Liver (tissue), 10 donors: ENCODE measurements at places on chromosomes 4 and X.

DNA sequence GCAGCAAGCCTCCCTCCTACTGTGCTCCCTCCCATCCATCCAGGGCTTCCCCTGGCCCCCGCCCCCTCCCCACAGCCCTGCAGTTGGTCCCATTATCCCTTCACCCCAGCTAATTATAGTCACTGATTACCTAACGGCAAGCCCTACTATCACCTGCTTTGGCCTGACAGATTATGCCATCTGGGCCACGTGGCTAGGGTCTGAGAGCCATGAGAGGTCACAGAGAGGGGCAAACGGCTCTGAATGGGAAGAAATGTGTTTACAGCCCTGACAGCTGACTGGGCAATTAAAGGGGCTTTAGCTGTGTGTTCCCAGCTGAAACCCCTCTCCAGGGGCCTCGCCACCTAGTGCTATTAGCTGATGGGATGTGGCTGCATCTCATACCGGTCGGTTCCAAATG, 134.4 kb upstream of the CPEB2 start:
- H3K27ac ChIP-seq = peak overlapping the region; percentile 61
- no peaks in the 10 kb centered on the region for H3K36me3 ChIP-seq

DNA sequence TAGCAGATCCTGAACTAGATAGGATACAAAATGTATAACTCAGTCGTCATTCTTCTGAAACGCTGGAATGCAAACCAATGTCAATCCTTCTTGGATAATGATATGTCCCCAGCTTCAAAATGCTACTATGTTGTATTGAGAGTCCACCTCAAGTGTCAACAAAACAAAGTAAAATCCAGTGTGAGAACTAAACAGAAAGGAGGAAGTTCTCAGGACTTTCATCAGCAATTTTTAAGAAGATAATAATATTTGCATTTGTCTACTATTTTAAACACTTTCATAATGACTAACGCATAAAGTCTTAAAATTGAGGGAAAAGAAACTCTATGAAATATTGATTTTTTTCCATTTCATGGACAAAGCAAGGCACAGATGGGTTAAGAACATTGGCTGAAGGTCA, 36.3 kb downstream of the SOD3 start:
- H3K36me3 ChIP-seq = peaks cover 35% of the 10 kb centered on the region
- H3K4me1 ChIP-seq = no peaks in the 10 kb centered on the region
- no peak for DNase-seq
- H3K27me3 ChIP-seq = no peaks in the 10 kb centered on the region

DNA sequence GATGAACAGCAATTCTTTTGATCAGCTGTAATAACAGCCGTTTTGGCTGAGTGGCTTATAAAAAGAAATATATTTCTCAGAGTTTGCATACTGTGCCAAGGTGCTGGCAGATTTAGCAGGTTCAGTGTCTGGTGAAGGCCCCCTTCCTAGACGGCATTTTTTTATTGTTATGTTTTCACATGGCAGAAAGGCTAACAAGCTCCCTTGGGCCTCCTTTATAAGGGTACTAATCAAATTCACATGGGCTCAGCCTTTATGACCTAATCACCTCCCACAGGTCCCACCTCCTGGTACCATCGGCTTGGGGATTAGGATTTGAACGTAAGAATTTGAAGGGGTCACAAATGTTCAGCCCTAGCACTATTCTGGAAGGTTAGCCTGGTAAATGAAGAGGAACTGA, 431.9 kb downstream of the SPOCK3 start:
- no peaks in the 10 kb centered on the region for H3K36me3 ChIP-seq
- no peaks in the 10 kb centered on the region for H3K27me3 ChIP-seq
- no peaks in the 10 kb centered on the region for H3K4me1 ChIP-seq
- no peak for DNase-seq
- H3K4me3 ChIP-seq = no peak overlapping the region

- no peak overlapping the region for H3K27ac ChIP-seq
- H3K27me3 ChIP-seq = no peaks in the 10 kb centered on the region
- DNase-seq = no peak
- H3K36me3 ChIP-seq = peaks cover 20% of the 10 kb centered on the region
- H3K4me1 ChIP-seq = no peaks in the 10 kb centered on the region
Measured at GRCh38 chr4:38034986-38035882, 75.0 kb downstream of the PTTG2 start.

DNA sequence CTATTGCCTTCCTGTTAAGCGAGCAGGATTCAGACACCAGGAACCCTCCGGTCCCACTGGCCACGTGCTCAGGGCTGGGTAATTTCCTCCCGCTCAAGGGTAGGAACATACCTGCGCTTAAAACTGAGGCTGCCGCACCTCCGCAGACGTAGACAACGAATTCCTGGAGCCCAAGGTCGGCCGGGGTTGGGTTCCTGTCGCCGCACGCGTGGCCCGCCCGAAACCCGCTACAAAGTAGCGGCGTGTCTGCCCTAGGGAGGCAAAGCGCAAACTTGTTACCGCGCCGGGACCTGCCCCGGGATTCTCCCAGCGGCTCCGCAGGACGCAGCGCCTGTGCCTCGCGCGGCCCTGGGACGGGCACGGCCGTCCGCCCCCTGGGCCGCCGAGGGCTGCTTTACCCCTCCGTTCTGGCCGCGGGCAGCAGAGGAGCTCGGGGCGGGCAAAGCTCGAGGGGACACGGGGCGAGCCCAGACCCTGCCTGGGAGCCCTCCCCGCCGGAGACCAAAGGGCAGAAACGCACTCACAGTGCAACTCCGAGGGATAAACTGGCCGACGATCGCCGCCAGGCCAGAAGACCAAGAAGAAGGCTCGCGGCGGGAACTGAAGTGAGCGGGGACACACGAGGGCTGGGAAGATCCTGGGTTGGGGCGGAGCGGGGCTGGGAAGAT, at the start of gene ERVMER34-1:
Gene ERVMER34-1 (minus strand): TSS at position 607 of the 668 bp plus-strand sequence. CDS start 5,905 bp downstream, outside the sequence.
- H3K27ac ChIP-seq = no peak within 1 kb of the TSS
- H3K27me3 ChIP-seq = no peaks in the 10 kb centered on the region
- H3K4me1 ChIP-seq = no peaks in the 10 kb centered on the region
- DNase-seq = peak; percentile 34
- H3K4me3 ChIP-seq = peak within 1 kb of the TSS; percentile 46

- no peaks in the 10 kb centered on the region for H3K27me3 ChIP-seq
- no peaks in the 10 kb centered on the region for H3K36me3 ChIP-seq
Measured at GRCh38 chr4:116058129-116058528, 944.7 kb upstream of the NDST4 start.

DNA sequence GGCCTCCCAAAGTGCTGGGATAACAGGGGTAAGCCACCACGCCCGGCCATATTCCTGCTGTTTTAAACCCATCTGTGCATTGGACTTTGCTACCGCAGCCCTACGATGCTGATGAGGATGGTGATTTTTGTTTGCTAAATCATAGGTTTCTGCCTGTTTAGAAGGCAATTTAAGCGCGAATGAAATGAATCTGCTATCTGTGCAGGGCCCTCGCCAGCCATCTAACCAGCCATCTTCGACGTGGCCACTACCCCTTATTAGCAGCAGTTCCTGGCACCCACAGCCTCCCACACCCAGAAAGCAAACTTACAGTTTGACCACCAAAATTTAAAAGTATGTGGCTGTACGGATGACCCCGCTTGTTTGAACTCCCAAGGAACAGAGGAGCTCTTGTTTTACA, 178.5 kb downstream of the SHOX start:
- no peak overlapping the region for H3K4me3 ChIP-seq
- no peaks in the 10 kb centered on the region for H3K4me1 ChIP-seq
- H3K27ac ChIP-seq = no peak overlapping the region
- H3K27me3 ChIP-seq = no peaks in the 10 kb centered on the region
- no peaks in the 10 kb centered on the region for H3K36me3 ChIP-seq
